ENCODE measurements at places on chromosomes 16 and 17. TPM values are rescaled to one million over a fixed set of nuclear protein-coding genes. Genes with fewer than 3 reads are reported as not detected.

Gene SSTR5
- total RNA-seq = not detected

Gene CD300E
- total RNA-seq = not detected

Gene ZP2
- total RNA-seq = not detected

Gene CIITA
- total RNA-seq = not detected

Gene KRT10
- 6.3 TPM for total RNA-seq

Gene RHBDF1
- 15.0 TPM for total RNA-seq

Gene NGFR
- total RNA-seq = 64.8 TPM

Gene SULT1A2
- total RNA-seq = 0.23 TPM

Gene SLC5A2
- total RNA-seq = not detected

Gene CARD14
- total RNA-seq = 0.62 TPM

All from hair follicular keratinocyte (primary cell).